AG04449 (cell line): ENCODE measurements at places on chromosomes 11 and 22.

- no peak for DNase-seq
Observed at GRCh38 chr22:50318698-50319411, 8.0 kb downstream of the DENND6B start.

DNA sequence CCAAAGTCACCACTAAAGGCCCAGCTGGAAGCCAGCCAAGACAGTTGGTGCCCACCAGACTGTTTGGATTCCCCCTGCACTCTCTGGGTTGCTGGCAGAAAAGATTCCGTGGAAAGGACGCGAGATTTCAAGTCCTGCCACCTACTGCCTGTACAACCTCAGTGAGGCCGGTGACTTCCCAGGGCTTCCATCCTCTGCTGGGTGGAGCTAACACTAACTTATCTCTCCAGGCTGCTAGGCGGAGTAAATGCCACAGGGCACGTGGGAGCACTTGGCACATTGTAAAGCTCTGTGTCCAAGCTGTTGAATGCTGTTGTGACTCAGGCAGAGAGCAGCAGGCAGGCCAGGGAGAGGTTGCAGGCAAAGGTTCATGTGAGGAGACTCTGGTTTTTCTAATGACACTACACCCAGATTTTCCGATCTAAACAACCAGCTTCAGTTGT, 50.9 kb upstream of the CDON start:
- peak; percentile 87 for DNase-seq

- DNase-seq, result no peak
Observed at GRCh38 chr11:35622070-35622469, 3.8 kb downstream of the FJX1 start.

- no peak for DNase-seq
Observed at GRCh38 chr11:35662061-35662648, 420 bp upstream of the TRIM44 start.

GRCh38 chr11:111570796-111571195, 30.3 kb downstream of the LAYN start:
- DNase-seq, result no peak
